Left lung (tissue), 14 donors: ENCODE measurements at places on chromosomes 7 and 10. TPM values are rescaled to one million over a fixed set of nuclear protein-coding genes. Genes with fewer than 3 reads are reported as not detected.

GRCh38 chr7:134729895-134730294 is 49.5 kb upstream of the CALD1 start:
- H3K36me3 ChIP-seq: no peaks in the 10 kb centered on the region
- no peak overlapping the region for H3K4me3 ChIP-seq
- DNase-seq: no peak
- H3K27ac ChIP-seq: no peak overlapping the region

GRCh38 chr10:78330884-78331283 is 297.2 kb downstream of the RPS24 start:
- H3K4me3 ChIP-seq: no peak overlapping the region
- no peaks in the 10 kb centered on the region for H3K36me3 ChIP-seq
- H3K27me3 ChIP-seq: no peaks in the 10 kb centered on the region
- no peaks in the 10 kb centered on the region for H3K4me1 ChIP-seq
- no peak for DNase-seq
- no peak overlapping the region for H3K27ac ChIP-seq

GRCh38 chr10:24468281-24468751 is 255.4 kb downstream of the ARHGAP21 start:
- no peak for DNase-seq
- H3K4me3 ChIP-seq: peak overlapping the region; percentile 30
- H3K36me3 ChIP-seq: no peaks in the 10 kb centered on the region
- H3K27me3 ChIP-seq: no peaks in the 10 kb centered on the region

- no peak overlapping the region for H3K27ac ChIP-seq
- DNase-seq: no peak
- peaks cover 39% of the 10 kb centered on the region for H3K36me3 ChIP-seq
- H3K4me1 ChIP-seq: peaks cover 17% of the 10 kb centered on the region
- no peak overlapping the region for H3K4me3 ChIP-seq
- H3K27me3 ChIP-seq: no peaks in the 10 kb centered on the region
Measured at GRCh38 chr10:70432101-70432500, 9.4 kb downstream of the NODAL start.

UTF1 gene
- total RNA-seq: not detected

PRLHR gene
- not detected for total RNA-seq

KIAA1217 gene
- 28.3 TPM for total RNA-seq

MASTL gene
- total RNA-seq: 10.3 TPM

TBX20 gene
- not detected for total RNA-seq

ASB10 gene
- not detected for total RNA-seq
